ENCODE measurements at places on chromosomes 5 and 9.

DNA sequence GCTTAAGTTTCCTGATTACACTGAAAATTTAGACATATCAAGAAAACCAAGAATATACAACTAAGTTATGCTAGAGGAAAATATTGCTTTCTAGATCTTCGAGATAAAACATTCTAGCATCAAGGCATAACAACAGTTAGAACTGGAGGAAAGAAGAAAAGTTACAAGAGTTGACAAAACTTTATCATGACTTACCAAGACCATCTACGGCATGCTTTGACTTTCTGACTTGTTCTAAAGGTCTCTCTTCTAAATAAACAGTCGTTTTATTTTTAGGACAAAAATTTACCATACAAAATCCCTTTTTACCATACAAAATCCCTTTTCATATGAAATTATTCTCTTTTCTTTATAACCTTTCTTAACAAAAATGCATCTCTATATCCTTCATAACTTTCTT lies 1110.1 kb upstream of the CDH10 start:
- no peak for DNase-seq

DNA sequence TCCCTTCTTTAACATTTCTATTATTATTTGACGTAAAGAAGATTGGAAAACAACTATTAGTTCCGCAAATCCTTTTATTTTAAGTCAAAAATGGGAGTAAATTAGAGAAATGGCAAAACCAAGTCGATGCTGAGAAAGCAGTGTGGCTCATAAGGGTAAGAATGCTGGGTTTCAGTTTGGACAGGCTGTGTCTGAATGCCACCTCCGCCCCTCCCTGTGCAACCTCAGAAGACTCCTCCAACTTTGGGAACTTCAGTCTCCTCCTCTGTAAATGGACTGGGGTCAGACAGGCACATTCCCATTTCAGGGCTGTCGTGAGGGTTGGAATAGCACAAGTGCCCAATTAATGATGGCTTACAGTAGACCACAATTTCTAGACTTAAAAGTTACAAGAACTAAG lies 154.0 kb downstream of the GABBR2 start:
- no peak for DNase-seq

- DNase-seq = no peak
These were observed 27.1 kb upstream of the BASP1 start for GRCh38 chr5:17190242-17190778.

DNA sequence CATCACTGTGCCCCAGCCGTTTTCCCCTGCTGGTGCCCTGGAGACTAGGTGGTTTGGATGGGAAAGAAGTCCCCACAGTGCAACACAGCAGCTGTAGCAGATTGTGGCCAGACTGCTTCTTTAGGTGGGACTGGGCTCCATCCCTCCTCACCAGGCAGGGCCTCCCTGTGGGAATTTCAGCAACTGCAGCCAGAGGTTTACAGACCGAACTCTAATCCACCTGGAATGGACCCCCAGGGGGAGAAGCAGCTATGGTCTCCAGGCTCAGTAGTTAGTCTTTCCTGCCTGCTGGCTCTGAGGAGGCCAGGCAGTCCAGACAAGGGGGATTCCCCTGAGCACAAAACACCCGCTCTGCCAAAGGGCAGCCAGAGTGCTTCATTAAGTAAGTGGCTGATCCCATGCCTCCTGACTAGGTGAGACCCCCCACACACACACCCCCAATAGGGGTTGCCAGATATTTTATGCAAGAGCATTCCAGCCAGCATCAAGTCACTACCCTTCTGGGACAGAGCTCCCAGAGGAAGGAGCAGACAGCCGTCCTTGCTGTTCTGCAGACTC lies 188.9 kb downstream of the SGCD start:
- no peak for DNase-seq

Measured in nucleus accumbens (tissue), 56 donors.